NB4 (cell line): ENCODE measurements at places on chromosomes 2 and 18.

GRCh38 chr2:134393075-134393461 is 139.2 kb downstream of the MGAT5 start:
- DNase-seq, result no peak

DNA sequence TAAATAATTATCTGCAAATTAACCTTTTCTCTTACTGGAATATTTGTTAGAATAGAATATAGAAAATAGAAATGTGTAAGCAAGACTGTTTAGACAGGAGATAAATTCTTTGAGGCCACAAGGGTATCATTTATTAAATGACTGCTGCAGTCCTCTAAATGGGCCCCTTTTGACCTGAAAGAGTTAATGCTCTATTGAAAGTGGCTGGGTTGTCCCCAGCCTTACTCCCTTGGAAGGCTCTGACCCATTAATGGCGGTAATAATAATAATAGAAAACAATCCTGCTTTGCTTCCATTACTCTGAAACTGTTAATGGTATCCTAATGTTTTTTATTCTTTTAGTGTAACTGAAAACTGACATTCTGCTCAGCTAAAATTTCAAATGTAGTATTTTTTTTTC is 398.0 kb upstream of the NRP2 start:
- no peak for DNase-seq

DNA sequence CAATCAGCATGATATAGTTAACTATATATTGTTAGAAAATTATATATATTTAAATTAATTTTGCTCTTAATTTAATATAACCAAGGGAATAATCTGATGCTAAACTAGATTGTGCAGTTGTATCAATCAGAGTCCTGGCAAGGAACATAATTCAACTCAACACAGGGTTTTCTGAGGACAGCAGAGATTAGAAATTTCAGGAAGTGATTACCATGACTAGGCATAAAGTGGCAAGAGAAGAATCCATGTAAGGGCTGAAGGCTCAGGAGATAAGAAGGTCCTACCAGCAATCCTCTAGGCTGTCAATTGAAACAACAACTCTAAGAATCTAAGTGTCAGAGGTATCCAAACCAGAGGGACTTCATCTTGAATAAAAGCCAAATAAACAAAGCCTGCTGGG is 807.8 kb downstream of the DSC3 start:
- no peak for DNase-seq

GRCh38 chr18:58190842-58191530 is 147.0 kb downstream of the NEDD4L start:
- DNase-seq, result no peak

DNA sequence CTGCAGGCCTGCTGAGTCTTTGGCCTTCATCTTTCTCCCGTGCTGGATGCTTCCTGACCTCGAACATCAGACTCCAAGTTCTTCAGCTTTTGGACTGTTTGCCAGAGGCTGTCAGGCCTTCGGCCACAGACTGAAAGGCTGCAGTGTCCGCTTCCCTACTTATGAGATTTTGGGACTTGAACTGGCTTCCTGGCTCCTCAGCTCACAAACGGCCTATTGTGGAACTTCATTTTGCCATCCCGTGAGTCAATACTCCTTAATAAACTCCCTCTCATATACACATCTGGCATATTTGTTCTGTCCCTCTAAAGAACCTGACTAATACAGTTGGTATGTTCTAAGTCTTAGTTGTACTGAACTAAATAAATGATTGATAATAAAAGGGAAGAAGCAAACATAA is 702.8 kb upstream of the LINC00305 start:
- no peak for DNase-seq

- no peak for DNase-seq
These were observed 9.6 kb downstream of the CNDP2 start for GRCh38 chr18:74505776-74506175.

DNA sequence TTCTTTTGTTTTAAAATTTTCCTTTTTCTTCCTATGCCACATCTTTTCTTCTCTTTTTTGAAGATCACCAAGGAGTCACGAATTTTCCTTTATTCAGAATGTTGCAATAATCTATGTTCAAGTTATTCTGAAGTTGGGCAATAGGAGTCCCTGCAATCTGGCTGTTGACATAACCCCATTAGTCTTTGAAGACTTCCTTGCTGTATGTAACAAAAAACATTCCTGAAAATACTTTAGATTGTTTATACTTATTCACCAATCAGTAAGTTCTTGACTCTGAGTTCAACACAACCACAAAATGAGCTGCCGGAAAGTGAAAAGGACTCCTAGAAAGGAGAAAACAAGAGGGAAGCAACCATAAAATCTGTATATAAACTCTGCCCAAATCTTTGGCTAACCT is 62.8 kb downstream of the TMEM237 start:
- peak; percentile 40 for DNase-seq

DNA sequence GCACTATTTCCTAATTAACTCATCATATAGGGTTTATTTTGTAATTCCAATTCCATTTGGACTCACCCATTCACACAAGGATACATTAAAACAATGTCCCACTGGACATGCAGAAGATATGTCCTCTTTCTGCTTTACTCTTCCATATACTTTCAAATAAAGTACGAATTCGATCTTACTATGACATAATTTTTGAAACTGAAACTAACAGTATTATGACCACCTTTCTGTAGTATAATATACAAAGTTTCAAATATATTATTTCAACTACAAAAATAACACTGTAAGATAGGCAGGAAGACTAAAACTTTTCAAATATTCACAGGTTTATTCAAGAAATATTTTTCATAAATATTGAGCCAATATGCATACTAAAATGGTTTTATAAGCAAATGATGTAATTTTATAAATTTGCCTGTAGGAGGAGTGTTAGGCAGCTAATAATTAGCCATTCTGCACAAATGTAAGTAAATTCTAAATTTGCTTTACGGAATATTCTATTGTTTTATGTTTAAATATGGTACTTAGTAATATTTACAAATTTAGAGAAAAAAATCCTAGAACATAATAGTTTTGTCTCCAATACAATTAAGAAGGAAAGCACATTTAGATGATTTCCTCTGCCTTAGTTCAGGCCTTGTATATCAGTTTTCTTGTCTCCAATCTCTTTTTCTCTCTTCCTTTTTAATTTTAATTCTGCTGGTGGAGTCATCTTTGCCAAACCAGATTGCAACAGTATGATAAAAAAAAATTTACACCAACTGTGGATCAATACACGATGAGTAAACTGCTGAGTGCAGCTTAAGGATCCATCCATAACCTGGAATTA is 85.9 kb downstream of the CERKL start:
- DNase-seq, result peak; percentile 31

DNA sequence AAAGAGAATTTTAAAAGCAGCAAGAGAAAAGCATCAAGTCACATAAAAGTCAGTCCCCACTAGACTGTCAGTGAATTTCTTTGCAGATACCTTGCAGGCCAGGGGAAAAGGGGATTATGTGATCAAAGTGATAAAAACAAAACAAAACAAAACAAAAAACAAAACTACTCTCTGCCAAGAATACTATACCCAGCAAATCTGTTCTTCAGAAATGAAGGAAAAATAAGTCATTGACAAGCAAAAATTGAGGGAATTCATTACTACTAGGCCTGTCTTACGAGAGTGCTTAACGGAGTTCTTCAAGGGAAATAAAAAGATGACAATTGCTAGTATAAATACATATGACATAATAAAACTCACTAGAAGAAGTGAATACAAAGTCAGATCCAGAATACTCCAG is 245.5 kb upstream of the CHST9 start:
- no peak for DNase-seq

GRCh38 chr18:44742718-44743311 is 62.1 kb downstream of the SETBP1 start:
- DNase-seq, result no peak

DNA sequence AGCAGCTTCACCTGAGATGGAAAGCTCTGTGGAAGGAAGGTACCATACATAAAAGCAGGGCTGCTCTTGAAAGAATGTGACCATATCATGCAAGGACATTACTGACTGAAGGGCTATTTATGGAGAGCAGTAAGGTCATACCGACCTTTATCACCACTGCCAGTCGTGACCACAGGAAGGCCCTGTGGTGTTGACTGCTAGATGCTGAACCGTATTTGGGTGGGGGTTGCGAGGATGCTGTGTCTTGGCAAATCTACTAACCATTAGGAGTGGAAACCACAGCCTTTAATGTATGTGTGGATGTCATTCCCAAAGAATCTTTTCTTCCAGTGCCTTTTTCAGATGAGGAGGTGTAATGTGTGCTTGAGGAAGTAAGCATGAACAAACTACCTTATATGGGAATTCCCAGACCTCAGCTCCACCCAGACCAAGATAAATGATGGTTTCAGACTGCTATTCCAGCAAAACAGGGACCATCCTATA is 60.8 kb downstream of the LIMS1 start:
- DNase-seq, result peak; percentile 87

- DNase-seq, result no peak
These were observed 83.8 kb upstream of the CCDC85A start for GRCh38 chr2:56099963-56100362.

DNA sequence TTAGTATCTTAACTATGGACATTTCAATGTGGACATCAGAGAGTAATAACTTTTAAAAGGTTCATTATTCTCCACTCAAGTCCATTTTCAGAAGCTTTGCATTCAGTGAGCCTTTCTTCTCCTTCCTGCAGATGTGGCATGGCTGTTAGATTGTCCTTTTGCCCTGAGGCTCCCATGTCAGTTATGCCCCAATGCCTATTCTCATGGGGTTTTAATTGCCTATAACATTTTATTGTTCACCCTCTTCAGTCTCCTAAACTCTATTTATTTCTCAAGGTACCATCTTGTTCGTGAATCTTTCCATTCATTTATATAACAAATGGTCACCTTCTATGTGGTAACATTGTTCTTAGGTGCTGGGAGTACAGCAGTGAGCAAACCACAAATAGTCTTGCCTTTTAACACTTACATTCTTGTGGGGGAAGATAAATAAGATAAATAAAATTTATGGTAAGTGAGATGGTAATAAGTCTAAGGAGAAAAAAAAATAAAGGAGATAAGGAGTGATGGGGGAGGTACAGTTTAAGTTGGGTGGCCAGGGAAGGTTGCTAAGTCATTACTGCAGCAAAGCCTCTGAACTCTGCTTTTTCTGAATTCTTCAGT is 277.9 kb upstream of the SIX3 start:
- no peak for DNase-seq

DNA sequence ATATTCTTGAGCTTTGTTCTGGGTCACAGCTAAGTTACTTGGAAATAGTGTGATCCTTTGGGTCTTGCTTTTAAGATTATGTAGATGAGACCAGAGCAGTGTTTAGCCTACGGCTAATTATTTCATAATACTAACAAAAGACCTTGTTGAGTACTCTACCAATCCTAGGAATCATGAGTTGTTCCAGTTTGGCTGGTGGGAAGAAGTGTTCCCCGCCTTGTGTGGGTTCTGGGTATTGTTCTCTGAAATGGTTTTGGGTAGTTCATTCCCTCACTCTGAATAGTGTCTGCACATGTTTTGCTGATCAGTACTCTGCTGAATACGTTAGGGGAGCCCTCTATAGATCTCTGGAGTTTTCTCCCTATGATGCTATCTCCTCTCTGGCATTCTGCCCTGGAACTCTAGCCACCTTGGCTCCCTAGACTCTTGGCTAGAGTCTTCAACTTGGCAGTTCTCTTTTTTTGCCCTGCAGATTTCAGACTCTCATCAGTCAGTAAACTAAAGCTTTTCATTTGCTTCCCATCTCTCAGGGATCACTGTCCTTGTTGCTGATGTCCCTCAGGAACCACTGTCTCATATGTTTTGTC is 48.4 kb downstream of the NEMP2 start:
- DNase-seq, result no peak

- DNase-seq, result no peak
These were observed 231.9 kb downstream of the DYSF start for GRCh38 chr2:71685073-71685848.

DNA sequence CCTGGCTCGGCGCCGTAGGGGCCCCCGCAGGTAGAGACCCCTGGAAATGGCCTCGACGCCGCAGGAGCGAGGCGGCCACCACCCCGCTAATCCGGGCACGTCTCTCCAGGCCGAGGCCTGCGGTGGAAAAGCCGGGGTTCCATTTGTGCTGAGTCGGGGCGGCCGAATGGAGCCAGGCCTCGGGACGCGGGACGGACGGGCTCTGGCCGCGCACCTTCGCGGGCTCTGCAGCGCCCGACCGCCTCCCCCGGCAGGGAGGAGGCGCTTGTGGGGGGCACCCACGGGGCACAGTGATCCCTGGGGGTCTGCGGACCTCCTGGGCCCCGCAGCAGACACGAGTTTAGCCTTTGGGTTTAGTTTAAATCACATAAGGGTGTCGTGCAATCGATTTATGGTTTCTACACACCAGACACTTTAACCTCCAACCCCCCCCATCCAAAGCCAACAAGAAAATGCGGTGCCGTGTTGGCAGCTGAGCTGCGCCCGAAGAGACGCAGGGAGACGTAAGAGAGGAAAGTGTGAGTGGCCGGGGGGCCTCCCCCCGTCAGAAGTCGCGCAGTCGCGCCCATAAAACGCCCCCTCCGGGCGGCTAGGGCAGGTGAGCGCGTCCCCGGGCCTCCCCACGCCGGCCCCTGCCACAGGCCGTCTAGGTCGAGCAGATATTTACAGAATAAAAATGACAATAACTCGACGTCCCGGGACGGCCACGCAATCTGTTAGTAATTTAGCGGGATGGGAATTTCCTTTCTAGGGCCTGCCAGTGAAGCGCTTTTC is 1.0 kb upstream of the NFATC1 start:
- DNase-seq, result no peak

DNA sequence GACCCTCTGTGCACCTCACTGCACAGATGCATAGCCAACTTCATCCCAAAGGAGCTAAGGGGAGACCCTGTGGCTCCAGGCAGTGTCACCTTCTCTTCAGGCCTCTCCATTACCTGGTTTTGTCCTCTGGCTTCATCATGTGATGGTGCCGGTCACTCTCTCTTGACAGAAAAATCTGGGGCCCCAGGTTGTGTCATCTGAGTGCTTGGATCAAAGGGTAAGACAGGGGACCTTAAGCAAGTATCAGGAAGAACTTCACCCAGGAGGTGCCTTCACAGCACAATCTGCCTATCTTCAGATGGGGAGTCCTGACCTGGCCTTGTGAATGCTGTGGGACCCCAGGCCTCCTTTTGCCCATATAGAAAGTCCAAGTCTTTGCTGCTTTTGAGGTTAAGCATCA is 104.4 kb downstream of the POLR1A start:
- DNase-seq, result no peak

GRCh38 chr2:85812094-85812735 is 58.4 kb downstream of the ATOH8 start:
- DNase-seq, result no peak

DNA sequence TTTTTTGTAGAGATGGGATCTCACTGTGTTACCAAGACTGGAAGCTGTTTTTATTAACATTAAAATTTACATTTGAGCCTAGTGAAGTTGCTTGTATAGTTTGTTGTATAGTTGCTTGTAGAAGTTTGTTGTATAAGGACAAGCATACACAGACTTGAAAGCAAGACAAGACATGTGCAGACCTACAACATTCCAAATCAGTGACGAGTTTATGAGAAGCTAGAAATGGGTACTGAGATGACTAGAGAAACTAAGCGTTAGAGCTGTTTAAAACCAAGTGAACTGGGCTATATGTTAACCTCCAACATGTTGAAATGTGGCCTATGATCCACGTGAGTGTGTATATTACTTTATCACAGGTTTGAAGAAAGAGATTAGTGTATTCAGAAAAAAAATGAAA is 39.1 kb downstream of the ABCB11 start:
- DNase-seq, result no peak
